Bone marrow (tissue), 2 donors: ENCODE measurements at places on chromosomes 7 and 10.

DNA sequence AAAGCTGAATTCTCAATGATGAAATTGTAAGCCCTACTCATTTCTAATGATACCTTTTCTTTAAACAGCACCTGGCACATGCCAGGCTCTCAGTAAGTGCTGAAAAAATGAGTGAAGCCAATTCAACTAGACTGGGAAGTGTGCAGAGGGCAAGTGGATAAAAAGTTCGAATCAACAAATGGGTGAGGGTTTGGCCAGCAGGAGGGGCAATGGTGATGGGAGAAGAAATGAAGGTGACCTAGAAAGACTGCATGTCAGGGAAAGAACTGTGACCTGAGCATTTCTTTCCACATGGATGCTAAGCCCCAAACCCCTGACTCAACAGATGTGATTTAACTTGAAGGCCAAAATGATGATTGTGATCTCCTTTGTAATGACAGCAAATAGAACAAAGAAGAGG, 54.6 kb downstream of the DKK1 start:
- DNase-seq = no peak

DNA sequence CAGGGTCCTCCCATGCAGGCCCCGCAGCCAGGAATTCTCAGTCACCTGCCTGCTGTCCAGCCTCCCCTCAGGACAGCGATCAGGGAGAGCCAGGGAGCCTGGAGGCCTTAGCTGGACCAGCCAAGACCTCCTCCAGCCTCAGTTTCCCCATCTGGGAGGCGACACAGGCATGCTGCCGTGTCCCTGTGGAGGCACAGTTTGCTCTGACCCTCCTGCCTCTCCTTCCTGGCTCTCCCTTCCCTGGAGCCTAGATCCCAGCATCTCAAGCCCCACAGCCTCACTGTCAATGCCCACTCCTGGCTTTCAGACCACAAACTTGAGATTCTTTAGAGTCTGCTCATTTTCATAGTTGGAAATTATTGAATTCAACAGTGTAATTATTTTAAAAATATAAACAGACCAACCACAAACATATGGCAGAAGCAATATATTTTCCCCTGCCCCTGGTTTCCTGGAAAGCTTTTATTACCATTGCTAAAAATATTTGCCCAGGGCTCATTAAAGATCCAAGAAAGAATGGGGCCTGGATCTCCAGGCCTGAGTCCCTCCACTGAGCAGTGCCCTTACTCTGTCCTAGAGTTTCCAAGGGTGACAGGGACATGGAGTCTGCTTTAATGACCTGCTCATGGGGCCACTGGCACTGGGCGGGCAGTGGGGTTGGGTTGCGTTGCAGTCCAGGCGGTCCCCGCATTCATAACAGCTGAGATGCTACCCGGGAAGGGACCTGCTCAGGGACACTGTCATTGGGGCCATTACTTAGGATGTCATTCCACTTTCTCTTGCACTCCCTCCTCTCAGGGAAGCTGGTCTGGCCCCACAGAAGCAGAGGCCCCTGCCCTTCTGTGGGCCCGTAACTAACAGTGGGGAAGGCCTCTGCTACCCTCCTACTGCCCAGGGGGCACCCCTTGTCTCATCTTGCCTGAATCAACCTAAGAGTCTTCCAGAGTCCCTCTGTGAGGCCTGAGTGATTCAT, 81.6 kb upstream of the CHST15 start:
- no peak for DNase-seq

GRCh38 chr10:16673443-16673842, 143.8 kb downstream of the RSU1 start:
- no peak for DNase-seq

GRCh38 chr7:21784989-21785388, 160.7 kb downstream of the CDCA7L start:
- DNase-seq = no peak

DNA sequence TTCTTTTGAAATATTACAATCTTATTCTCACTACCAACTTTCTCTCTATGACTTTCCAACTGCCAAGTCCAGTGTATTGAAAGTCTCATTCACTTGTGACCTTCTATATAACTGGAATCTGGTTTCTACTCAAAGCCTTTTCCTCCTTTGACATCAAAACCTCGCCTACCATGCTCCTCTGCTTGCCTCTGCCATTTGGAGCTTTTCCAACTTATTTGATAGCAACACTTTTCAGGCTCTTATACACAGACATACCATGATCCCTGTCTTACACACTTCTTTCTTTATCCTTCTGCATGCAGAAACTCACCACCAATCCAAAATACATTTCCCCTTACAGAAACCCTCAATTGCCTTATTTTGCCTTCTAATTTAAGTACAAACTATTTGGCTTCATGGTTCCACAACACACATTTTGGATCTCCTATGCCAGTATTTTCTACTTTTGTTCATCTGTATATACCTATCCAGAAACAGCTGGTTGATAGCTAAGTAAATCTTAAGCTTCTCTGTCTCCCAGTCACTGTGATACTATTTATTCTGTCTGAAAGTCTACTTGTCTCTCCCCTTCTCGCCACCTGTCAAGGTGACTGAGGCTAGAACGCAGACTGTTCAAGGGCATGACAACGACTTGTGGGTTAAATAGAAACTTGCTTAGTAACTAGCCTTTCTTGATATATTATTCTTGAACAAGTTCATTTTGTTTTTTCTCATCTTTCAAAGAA, 22.4 kb downstream of the GNG11 start:
- no peak for DNase-seq

- DNase-seq = no peak
Observed at GRCh38 chr10:112985690-112986543, 35.9 kb downstream of the TCF7L2 start.

DNA sequence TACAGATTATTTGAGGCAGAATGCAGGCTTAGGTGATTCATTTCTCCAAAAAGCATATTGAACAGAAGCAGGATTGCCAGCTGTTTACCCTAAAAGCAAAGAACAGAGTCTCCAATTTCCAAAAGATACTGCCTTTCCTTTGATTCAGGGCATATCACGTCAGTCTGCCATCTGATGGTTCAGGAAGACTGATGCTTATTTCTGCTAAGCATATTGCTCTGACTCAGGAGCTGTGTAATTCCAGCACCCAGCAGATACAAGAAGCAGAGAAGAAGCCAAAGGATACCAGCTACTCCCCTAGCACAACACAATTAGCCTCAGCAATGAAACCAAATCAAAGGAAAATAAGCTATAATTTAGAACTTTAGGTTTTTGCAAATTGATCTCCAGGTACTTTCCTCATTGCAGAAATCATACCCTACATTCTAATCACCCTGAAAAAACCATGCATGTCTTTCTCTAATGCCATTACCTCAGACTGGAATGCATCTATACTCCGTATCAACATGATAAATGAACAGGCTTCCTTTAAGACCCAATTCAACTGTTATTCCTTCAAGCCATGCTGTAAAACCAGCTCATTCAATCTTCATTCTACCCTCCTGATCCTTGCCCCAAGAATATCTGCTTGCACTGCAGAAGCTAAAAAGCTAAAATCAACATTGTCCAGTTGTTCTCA, 55.1 kb downstream of the ABI1 start:
- DNase-seq = no peak

DNA sequence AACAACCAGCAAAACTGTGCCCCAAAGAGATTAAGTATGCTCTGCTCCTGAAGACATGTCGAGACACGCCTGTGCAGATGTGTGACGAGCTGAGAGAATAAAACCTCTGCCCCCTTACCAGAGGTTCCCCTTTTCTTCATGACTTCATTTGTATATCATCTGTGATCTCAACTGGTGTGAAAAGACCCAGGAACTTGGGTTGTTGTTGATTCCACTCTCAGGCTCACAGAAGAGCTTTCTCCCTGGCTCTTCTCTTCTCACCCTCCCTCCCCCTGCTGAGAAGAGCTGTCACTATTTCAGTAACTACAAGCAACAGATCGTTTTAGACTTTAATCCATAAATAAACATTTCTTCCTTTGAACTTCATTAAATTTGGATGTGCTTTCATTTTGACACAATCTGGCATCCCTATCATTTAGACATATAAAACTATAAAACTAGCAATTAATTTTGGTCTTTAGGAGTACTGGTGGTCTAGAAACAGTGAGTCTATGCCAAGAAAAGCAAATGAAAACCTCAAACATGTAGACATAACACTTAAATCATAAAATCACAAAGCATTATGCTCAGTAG, 179.3 kb upstream of the FZD8 start:
- DNase-seq = no peak

DNA sequence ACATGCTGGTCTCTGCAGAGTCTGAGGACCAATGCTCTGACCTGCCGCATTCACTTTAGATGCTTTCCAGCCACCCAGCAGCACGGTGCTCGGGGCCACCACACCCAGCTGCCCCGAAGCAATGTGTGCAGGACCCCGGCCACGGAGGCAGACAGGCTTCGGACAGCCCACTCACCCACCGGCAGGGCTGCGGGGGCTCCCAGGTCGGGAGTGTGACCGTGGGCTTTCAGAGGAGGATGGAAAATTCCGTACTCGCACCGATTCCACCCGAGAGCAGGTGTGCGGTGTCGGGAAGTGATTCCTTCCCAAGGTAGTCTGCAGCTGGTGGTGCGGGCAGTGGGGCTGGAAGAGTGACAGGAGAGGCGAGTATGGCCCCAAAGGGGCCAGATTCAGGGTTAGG, 190.9 kb downstream of the DNAJB6 start:
- no peak for DNase-seq

DNA sequence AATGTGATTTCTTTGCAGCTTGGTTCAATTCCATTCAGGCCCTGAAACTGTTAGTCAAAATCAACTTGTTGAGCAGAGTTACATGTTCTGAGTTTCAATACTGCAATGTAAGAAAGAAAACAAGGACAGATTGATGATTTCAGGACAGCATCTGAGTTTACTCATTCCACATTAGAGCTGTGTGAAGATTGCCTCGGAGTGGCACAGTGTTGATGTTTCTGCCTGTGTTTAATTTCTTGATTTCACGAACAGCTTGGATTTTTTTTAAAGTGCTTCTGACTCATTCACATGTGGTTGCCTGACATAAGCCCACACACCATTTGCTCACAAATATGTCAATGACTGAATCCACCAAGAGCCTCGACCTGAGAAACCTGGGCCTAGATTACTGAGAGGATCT, 101.2 kb upstream of the PARD3 start:
- DNase-seq = no peak

DNA sequence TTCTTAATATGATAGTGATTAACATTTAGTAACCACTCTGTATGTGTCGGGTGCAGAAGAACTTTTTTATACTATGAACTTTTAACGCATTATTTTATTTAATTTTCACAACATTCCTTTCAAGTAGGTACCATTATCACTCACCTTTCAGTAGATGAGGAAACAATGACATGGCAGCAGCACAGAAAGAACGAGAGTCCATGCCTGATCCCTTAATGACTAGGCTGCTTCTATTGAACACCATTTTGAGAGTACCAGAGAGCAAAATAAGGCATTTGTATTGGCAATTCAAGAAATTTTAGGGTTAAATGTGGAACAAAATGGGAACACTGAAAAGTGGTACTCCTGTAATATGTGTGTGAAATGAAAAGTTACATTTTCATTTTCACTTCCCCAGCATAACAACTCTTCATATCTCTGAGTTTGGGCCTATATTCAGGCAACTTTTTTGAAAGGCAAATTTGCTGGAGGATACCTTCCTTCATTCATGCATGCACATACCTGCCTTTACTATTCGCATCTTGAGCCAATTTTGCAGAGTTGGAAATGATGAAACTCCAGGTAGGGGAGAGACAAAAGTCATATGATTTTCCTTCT, 12.8 kb downstream of the LRRN3 start:
- no peak for DNase-seq

DNA sequence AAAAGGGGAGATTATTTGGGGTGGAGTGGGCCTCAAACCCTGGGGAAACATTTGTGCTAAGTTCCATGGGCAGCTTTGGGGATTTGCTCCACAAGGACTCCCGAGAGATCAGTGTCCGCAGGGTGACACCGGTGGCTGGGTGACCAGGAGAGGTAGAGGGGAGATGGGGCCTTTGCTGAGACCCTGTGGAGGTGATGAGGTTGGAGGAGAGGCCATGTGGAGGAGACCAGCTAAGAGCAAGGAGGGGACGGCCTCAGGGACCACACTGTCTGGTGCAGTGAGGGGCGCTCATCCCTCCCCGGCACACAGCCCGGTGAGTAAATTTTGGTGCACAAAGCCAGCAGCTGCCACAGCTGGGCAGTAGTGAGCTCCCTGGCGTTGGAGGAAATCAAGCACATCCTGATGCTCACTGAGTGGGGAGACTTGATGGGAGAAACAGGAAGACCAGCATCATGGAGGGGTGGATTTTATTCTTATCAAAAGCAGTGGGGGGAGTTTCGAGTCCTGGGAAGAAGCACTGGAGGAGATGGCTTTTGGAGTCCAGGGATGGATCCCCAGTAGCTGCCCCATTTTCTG, 20.2 kb upstream of the ELFN1 start:
- no peak for DNase-seq

DNA sequence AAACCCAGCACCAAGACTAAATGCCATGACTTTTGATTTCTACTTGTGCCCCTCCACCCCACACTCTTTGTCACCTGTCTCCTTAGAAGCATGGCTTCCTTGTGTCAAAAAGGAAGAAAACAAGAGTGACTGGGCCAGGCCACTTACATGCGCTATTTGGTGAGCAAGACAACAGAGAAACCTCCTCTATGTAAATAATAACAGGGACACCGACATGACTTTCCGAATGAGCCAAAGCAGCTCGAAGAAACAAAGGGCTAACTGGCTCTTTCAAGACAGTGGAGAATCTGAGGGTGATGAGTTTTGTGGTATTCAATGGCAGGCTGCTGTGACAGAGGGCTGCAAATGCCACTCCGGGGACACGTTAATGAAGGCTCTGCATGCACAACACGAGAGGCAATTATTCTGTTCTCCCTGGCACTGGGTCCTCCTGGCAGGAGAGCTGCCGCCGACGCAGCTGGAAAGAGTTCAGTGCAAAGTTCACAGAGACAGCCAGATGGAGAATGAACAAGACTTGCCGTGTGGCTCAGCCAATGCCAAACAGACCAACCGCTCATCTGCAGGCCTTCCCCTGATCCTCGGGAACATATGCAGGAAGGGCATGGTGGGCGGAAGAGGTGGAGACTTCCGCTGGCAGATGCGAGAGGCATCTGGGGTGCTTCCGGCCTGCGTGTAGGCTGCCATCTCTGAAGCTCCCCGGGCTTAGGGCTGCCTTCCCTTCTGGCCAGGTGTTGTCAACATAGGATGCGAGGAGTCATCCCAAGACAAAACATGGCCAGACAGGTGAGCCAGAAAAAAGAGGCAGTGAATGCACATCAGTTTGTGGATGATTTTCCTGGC, 59.1 kb upstream of the SMNDC1 start:
- DNase-seq = no peak

DNA sequence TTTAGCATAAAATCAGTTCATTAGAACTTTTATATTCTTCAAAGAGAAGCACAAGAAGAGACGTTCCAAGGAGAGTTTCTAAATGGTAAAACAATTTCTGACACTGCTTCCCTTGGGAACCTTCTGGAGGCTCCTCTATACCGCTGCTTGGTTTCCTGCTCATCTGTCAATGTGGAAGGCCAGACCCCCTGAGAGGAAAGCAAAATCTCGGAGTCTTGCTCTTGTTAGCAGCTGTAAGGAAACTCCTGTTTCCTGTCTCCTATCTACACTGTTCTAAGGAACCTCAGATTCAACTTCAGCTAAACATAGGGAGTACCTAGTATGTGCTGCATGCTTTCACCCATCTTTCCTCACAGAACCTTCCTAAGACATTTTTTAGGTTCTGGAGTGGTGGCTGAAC, 322.2 kb downstream of the BMPER start:
- DNase-seq = no peak
